ENCODE measurements at places on chromosomes 5 and 9. TPM values are rescaled to one million over a fixed set of nuclear protein-coding genes. Genes with fewer than 3 reads are reported as not detected.

DNA sequence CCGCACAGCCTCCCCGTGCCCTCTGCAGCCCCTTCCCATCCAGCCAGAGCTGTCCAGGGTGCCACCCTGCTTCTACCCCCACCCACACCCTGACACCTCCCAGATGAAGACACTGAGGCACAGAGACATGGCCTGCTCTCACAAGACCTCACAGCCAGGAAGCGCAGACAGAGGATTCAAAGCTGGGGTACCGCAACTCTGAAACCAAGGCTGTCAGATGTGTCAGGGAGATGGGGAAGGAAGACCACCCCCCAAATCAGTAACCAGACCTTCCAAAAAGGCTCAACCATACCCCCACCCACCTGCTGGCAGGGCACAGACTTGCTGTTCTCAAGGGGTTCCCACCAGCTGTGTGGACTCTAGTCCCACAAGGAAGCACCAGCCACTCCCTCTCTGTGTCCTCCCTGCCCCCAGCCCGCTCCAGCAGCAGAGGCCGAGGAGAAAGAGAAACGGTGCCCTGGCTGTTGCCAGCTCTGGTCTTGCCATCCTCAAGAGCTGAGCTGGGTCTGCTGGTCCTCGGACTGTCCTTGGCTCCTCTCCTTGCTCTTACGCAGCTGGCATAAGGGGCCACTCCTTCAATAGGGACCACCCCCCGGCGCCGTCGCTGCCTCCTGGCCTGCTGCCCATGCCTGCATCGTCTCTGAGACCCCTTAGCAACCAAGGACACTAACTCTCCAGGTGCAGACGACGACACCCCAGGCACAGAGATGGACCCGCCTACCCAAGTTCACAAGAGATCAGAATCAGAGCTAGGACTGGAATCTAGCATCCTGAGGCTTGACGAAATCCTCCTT is 699 bp downstream of the AKNA start:
- no peak for DNase-seq

DNA sequence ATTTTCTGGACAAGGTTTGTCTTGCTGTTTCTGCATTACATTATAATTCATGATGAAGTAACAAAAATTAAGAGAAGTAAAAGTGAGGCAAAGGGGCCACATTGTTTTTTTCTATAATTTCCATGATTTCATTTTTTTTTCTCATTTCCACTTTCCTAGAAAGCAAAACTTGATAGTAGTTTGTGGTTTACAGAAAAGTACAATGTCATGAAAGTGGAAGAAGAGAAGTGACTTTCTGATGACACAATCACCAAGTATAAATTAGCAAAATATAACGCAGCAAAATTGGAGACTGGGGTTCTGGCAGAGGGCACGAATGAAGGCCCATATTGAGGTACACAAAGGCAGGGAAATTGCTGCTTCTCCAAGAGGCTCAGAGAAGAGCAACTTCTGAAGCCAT is 5.0 kb upstream of the IFNA14 start:
- no peak for DNase-seq

DNA sequence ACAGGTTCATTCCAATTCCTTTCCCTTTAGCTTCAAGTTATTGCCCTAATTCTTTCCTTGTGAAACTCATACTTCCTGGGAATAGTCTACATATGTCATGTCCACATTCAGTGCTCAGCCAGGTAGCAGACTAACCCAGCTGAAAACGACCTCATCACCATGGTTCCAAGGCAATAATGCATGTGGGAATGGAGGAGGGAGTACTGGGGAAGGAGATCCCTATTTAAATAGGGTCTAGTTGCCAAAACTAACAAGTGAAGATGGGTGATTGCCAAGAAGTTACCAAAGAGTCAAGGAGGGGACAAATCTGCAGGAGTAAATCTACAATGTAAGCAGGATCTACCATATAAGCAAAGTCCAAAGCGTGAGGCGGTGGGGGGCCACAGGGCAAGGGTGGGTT is 47.3 kb upstream of the MCTP1 start:
- DNase-seq: no peak

The NIM1K gene
- total RNA-seq: 29.9 TPM

The MLANA gene
- not detected for total RNA-seq

The MARCHF11 gene
- 6.1 TPM for total RNA-seq

DNA sequence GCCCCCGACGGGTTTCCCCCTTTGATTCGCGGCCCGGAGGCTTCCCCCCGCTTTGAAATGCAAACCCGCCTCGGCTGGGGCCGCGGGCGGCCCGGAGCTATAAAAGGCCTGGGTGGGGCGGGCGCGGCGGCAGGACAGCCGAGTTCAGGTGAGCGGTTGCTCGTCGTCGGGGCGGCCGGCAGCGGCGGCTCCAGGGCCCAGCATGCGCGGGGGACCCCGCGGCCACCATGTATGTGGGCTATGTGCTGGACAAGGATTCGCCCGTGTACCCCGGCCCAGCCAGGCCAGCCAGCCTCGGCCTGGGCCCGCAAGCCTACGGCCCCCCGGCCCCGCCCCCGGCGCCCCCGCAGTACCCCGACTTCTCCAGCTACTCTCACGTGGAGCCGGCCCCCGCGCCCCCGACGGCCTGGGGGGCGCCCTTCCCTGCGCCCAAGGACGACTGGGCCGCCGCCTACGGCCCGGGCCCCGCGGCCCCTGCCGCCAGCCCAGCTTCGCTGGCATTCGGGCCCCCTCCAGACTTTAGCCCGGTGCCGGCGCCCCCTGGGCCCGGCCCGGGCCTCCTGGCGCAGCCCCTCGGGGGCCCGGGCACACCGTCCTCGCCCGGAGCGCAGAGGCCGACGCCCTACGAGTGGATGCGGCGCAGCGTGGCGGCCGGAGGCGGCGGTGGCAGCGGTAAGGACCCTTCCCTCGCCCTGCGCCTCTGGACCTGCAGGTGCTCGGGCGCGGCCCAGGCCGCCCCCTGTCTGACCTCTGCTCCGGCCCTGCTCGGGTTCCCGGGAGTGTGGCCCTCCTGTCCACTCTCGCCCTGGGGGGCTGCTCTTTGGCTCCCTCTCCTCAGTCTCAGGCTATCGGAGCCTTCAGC is at the start of gene CDX1:
Gene CDX1 (plus strand): TSS at position 129 of the 862 bp plus-strand sequence. CDS start 99 bp downstream, at position 228.
- DNase-seq: no peak
